ENCODE measurements at places on chromosomes 5 and 9. TPM values are rescaled to one million over a fixed set of nuclear protein-coding genes. Genes with fewer than 3 reads are reported as not detected.

GRCh38 chr5:135829681-135830383, 4.6 kb upstream of the SLC25A48 start:
- DNase-seq, result peak; percentile 87

GRCh38 chr5:10836986-10837385, 76.0 kb upstream of the DAP start:
- DNase-seq, result no peak

The SLC6A19 gene
- total RNA-seq, result 0.07 TPM

GRCh38 chr5:127647361-127647958, 1.4 kb upstream of the CTXN3 start:
- DNase-seq, result no peak

DNA sequence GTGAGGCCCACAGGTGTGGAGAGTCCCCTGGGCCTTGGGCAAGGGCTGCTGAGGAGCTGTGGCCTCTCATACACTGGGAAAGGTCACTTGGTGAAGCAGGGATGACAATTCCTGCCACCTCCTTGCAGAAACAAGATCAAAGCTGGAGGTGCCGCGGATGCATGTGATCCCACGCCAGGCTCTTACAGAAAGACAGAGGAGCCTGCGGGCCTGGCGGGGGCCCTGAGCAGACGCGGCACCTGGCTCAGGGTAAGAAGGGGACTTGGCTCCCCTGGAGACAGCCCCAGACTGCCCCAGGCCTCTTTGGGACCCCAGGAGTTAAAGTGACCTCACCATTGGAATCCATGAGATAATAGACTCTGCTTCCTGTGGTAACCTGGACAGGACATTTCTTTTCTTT, 4.8 kb downstream of the GFPT2 start:
- DNase-seq, result no peak

DNA sequence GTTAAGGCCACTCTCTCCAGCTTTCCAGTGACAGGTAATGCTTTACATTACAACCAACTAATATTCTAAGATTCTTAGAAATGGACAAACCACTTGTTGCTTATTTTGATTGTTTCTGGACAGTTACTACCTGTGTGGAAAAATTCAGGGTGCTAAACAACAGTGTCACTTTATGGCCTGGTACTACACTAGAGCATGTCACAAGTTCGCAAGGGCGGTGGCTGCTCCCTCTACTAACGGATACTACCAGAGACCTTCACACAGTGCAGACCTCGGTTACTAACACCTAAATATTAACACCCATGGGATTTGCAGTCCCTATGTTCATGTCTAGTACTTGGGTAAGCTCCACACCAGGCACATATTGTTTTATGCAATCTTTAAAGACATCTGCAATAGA, 13.4 kb downstream of the HMGXB3 start:
- DNase-seq, result no peak

The ZDHHC21 gene
- total RNA-seq, result 3.7 TPM

GRCh38 chr9:89413963-89414638, 83.8 kb downstream of the SEMA4D start:
- DNase-seq, result no peak

- no peak for DNase-seq
These were observed 2.9 kb upstream of the DELE1 start for GRCh38 chr5:141920771-141921170.

- no peak for DNase-seq
These were observed 276.0 kb upstream of the DAP start for GRCh38 chr5:11037080-11037479.

DNA sequence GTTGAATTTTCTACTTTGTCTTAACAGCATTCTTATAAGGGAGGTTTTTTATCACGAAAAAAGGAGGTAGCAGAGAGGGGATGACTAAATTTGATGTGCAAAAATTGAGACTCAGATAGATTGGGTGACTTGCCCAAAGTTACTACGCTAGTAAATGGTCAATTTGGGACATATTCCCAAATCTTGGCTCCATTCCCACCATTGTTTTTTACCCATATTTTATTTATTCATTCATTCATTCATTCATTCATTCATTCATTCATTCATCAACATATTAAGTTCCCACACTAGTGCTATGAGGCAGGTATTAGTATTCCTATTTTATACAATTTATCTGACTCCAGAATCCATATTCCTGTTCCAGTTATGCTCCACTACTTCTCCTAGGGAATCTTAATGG, 85.6 kb downstream of the HACD4 start:
- no peak for DNase-seq

DNA sequence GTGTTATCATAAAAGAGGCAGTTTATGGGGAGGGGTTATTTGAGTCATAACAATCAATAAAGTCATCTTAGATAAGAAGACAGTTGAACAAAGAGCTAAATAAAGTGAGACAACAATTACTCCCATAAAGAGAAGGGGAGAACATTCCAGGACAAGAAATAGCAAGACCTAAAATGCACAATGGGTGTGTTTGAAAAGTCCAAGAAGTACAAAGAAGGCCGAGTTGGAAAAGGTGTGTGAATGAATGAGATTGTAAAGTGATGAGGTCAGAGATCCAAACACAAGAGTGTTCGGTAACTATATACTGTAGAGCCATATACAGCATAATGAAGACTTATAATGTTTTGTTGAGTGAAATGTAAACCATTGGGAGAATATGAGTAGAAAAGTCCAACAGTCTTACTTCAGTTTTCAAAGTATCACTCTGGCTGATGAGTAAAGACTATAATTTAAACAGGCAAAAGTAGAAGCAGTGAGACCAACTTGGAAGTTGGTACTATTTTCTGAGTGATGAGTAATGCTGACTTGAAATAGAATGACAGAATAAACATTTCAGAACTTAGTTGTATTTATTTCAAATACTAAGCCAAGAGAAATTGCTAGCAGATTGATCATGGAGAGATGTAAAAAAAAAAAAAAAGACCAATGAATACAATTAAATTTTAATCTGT, 868.7 kb upstream of the CDH9 start:
- DNase-seq, result no peak

The CDH9 gene
- total RNA-seq, result 0.90 TPM

DNA sequence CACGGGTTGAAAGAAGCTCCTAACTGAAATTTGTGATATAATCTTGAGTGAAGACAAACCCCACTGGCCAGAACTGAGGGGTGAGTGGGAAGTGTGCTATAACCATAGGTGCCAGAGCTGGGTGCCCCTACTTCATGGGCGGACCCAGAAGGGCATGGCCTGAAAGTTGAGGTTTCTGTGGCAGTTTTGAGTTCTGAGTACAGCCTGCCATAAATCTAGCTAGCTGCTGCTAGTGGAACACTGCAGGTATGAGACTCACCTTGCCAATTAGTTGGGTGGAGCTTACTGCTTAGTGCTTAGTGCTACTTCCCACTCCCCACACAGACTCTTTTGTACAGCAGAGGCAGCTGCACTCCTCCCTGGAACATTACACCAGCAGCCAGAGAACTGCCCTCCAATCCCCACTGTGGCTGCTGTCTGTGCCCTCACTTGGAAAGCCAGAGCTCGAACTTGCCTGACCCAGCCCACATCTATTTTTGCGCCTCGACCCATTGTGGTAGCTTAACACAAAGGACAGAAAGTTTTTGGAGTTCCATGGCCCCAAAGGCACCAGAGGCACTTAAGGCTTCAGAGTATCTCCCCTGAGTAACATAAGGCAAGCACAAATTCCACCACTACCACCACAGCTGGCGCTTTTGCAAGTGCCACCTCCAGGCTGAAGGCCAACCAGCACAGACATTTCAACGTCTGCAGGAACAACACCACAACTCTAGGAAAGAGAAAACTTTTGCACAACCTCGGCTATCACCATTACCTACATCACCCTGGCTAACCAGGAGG, 27.1 kb upstream of the PTGER4 start:
- no peak for DNase-seq

- no peak for DNase-seq
These were observed 567.6 kb upstream of the RGMB start for GRCh38 chr5:98205691-98206461.

- peak; percentile 71 for DNase-seq
These were observed 140.5 kb upstream of the PITX1 start for GRCh38 chr5:135174315-135175096.

Measured in H7 (cell line).